ENCODE measurements at places on chromosomes 12 and 14. TPM values are rescaled to one million over a fixed set of nuclear protein-coding genes. Genes with fewer than 3 reads are reported as not detected.

The PTGR2 gene
- total RNA-seq: 4.3 TPM

The ZBTB42 gene
- total RNA-seq: 3.2 TPM

The GDF3 gene
- not detected for total RNA-seq

The ASPG gene
- total RNA-seq: 0.35 TPM

The SMIM41 gene
- 1.8 TPM for total RNA-seq

The MIPOL1 gene
- 16.8 TPM for total RNA-seq

The GUCY2C gene
- not detected for total RNA-seq

The TROAP gene
- 0.27 TPM for total RNA-seq

The PPFIA2 gene
- 23.0 TPM for total RNA-seq

DNA sequence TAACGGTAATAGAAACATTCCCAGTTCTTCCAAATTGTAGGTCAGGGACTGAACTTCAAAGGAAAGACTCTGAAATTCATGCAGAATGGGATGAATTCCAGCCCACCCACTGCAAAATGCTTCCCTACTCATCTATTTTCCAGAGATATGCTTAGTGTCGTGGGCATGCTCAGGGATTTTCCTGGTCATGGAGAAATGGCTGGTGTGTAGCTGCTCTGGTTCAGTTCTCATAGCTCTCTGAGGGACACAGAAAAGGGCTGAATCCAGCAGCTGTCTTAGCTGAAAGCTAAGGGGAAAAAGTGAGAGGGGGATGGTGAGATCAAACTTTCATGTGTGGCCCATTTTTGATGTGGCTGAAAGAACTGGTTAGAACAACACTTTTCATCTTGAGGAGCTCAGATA lies 72.9 kb upstream of the KRAS start:
- H3K27me3 ChIP-seq: no peaks in the 10 kb centered on the region
- H3K4me3 ChIP-seq: no peak overlapping the region

DNA sequence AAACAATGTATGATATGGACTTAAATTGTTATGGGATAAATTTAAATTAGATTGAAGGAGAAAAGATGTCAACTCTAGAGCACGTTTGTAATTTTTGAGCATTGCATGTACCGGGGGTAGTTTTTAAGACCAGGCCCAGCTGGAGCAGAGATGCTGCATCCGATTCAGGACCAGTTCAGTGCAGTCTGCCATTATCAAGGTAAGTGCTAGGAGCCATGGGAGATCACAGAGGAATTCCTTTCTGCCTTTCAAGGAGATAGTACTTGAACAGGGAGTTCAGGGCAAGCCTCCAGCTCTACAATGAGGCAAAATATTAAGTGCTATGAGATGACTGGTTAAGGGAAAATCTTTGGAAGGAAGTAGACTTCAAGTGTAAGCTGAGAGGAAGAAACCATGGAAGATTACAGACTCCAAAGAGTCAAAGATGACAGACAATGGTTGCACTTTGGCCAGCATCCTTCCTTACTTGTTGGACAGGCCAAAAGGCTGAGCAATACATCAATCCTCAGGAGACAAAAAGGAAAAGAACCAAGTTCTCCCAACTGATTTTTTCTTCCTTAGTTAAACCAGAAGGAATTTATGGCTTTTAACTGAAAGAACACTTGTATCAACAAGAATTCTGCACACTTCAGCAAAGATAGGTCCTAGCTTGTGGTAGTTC lies 113.2 kb upstream of the HIF1A start:
- H3K4me1 ChIP-seq: peaks cover 32% of the 10 kb centered on the region
- H3K27ac ChIP-seq: no peak overlapping the region
- no peaks in the 10 kb centered on the region for H3K27me3 ChIP-seq
- no peak for DNase-seq
- H3K36me3 ChIP-seq: no peaks in the 10 kb centered on the region

DNA sequence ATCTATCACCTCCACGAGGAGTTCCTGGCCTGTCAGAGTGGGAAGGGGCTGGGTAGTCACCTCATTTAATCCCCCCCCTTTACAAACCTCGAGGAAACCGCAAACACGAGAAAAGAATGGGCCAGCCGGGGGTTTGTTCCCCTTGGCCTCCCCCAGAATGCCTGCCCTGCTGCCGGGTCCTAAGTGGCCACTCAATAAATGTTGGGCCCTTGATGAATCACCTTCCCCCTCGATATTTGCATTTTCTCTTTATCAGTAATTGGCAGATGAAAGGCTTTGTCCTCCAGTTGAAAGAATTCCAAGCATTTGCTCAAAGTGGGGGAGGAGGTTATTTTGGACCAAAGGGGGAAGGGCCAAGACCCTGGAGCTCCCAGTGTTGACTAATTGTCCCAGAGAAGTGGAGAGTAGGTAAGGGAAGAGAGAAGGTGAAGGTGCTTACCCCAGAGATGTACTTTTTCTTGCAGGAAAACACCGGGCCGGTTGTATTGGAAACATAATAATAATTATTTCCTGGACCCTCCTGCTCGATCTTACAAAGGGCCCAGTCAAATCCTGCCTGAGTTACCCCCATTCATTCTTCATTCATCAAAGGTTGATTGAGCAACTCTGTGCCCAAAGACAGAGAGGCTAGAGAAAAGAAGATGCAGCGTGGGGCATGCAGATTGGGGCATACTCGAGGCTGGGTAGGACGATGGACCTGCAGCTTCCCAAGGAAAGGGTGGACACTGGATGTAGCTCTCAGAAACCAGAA lies 1.9 kb upstream of the KDM2B start:
- H3K36me3 ChIP-seq: no peaks in the 10 kb centered on the region
- peak overlapping the region; percentile 66 for H3K27ac ChIP-seq
- H3K4me1 ChIP-seq: peaks cover 47% of the 10 kb centered on the region
- no peaks in the 10 kb centered on the region for H3K27me3 ChIP-seq

- H3K27ac ChIP-seq: no peak overlapping the region
- H3K4me3 ChIP-seq: no peak overlapping the region
- H3K27me3 ChIP-seq: no peaks in the 10 kb centered on the region
- no peaks in the 10 kb centered on the region for H3K4me1 ChIP-seq
Observed at GRCh38 chr12:94157181-94157580, 8.8 kb downstream of the PLXNC1 start.

GRCh38 chr14:20614038-20614840 lies 23.1 kb upstream of the RNASE12 start:
- no peaks in the 10 kb centered on the region for H3K27me3 ChIP-seq
- no peaks in the 10 kb centered on the region for H3K36me3 ChIP-seq

DNA sequence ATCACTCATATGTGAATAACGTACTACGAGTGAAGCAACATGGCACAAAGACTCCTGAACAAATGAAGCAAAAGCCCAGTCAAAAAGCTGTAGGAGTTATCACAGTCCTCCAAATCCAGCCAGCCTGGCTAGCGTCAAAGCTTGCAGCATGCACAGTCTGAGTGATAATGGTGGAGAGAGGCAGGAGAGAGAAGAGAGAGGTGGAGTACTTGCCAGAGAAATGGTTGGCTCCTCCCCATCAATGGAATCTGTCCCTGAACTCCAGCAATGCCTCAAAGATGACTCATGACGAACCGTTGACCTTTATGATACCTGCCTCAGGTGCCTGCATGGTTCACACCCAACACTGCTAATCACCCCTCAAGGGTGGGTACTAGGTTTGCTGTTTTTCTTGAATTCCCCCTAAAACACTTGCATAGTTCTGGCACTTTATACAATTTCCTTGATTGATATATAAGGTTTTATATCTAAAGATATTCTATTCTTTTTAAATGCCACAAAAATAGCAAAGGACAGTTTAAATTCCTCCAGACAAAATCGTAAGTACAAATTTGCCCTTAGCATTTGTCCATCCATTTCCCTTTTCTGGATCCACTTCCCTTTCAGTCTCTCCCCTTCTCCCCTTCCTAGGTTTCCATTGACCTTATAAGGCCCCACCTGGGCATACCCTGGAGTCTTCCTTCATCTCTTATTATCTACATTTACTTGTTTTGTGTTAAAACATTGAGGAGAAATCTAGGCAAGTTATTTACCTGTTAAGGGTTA lies 10.2 kb downstream of the ARHGDIB start:
- no peaks in the 10 kb centered on the region for H3K27me3 ChIP-seq
- no peaks in the 10 kb centered on the region for H3K36me3 ChIP-seq
- no peak for DNase-seq

DNA sequence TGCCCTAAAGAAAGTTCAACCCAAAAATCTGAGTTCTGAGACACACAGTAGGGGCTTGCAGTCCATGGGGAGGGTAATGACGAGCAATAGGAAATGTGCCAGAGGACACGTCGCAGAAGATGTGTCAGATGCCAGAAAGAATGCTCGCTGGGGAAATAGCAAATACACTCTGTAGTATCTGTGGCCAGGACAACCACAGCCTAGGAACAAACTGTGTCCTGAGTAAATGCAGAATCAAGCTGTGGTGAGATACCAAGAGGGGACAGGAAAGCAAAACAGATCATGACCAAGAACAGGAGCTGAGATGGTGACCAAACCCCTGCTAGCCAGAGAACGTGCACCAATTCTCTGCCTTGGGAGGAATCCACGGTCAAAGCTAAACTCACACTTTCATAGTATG lies 9.1 kb downstream of the CRACR2A start:
- H3K4me1 ChIP-seq: no peaks in the 10 kb centered on the region
- DNase-seq: no peak
- no peak overlapping the region for H3K4me3 ChIP-seq
- no peaks in the 10 kb centered on the region for H3K36me3 ChIP-seq
- H3K27ac ChIP-seq: no peak overlapping the region
- no peaks in the 10 kb centered on the region for H3K27me3 ChIP-seq

GRCh38 chr12:89517720-89518119 lies 6.9 kb downstream of the GALNT4 start:
- no peaks in the 10 kb centered on the region for H3K36me3 ChIP-seq
- no peaks in the 10 kb centered on the region for H3K27me3 ChIP-seq

- no peak for DNase-seq
- H3K4me1 ChIP-seq: peaks cover 31% of the 10 kb centered on the region
Observed at GRCh38 chr12:123952037-123952436, 20.6 kb downstream of the CCDC92 start.

DNA sequence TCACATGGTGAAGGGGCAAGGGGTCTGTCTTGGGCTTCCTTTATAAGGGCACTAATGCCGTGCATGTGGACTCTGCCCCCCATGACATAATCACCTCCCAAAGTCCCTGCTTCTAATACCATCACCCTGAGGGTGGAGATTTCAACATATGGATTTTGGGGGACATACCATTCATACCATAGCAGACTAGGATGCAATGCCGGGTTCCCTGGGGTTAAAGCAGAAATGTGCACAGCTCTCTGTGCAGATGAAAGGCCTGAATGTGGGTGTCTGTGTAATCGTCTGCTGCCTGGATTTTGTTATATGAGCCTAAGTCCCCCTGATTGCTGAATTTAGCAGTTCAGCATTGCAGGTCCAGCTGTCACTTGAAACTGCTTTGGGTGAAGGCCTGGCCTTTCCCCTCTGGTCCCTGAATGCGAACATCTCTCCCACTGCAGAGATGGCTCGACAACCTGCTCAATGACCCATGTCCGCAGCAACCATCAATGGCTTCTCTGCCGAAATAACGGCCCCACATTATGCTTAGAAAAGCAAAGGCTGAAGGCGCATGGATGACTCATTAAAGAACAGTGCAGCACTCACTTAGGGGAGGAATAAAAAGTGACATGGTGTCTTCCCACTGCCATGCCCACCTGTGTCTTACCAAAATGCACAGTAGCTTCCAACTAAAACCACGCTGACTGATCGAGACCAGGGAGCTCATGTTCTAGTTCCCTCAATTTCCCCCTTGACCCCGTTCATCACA lies 286.3 kb downstream of the DPF3 start:
- no peaks in the 10 kb centered on the region for H3K4me1 ChIP-seq
- H3K27me3 ChIP-seq: no peaks in the 10 kb centered on the region
- DNase-seq: no peak

GRCh38 chr14:76759589-76759988 lies 1.7 kb upstream of the VASH1 start:
- H3K4me1 ChIP-seq: peaks cover 30% of the 10 kb centered on the region
- DNase-seq: no peak
- no peaks in the 10 kb centered on the region for H3K27me3 ChIP-seq
- no peaks in the 10 kb centered on the region for H3K36me3 ChIP-seq

DNA sequence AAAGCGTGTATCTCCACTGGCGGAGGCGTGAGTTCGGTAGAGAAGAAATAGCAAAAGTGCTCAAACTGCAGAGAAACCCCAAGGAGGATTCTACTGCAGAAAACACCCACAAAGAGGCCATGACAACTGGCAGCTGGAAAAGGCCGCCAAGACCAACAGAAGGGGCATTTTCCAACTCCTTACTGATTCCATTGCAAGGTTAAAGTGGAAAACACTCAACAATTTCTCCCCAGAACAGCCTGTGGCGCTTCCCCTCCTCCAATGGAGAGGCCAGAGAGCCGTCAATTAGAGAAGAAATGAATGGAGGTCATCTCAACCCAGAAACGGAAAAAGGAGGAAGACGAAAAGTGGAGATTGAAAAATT lies 618 bp upstream of the ANKRD52 start:
- no peak for DNase-seq
- H3K27ac ChIP-seq: peak overlapping the region; percentile 75
- no peaks in the 10 kb centered on the region for H3K27me3 ChIP-seq
- peaks cover 13% of the 10 kb centered on the region for H3K4me1 ChIP-seq

- peak within 1 kb of the TSS; percentile 81 for H3K4me3 ChIP-seq
- H3K27ac ChIP-seq: peak within 1 kb of the TSS; percentile 82
Observed at GRCh38 chr12:81077686-81078441, at the start of gene ACSS3. ACSS3 (plus strand) TSS chr12:81078079; CDS start chr12:81078121, 42 bp downstream.

- H3K27me3 ChIP-seq: no peaks in the 10 kb centered on the region
- H3K36me3 ChIP-seq: no peaks in the 10 kb centered on the region
- H3K4me1 ChIP-seq: peaks cover 2% of the 10 kb centered on the region
- H3K27ac ChIP-seq: no peak overlapping the region
- DNase-seq: no peak
- H3K4me3 ChIP-seq: no peak overlapping the region
Observed at GRCh38 chr12:19201661-19202060, 72.1 kb downstream of the PLEKHA5 start.

- peak overlapping the region; percentile 65 for H3K27ac ChIP-seq
- peaks cover 100% of the 10 kb centered on the region for H3K4me1 ChIP-seq
- no peak for DNase-seq
- H3K36me3 ChIP-seq: peaks cover 12% of the 10 kb centered on the region
- no peak overlapping the region for H3K4me3 ChIP-seq
- no peaks in the 10 kb centered on the region for H3K27me3 ChIP-seq
Observed at GRCh38 chr14:74583689-74584434, 28.2 kb downstream of the LTBP2 start.

DNA sequence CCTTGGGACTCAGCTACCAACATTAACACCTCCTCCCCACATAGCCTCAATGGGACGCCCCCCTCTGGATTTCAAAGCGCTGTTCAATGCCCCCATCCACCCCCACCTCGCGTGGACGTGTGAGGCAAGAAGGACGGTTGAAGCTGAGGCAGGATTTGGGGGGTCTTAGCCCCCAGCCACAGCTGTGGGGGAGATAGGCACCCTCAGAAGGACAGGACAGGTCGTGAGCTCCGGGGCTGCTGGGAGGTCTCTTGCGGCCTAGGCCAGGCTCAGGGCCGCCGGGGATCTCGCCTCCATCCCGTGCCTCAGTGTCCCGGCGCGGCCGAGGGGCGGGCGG lies 8.3 kb upstream of the SP7 start:
- DNase-seq: no peak
- peaks cover 4% of the 10 kb centered on the region for H3K4me1 ChIP-seq
- H3K27me3 ChIP-seq: no peaks in the 10 kb centered on the region
- peak overlapping the region; percentile 97 for H3K4me3 ChIP-seq

- H3K36me3 ChIP-seq: no peaks in the 10 kb centered on the region
- no peak overlapping the region for H3K27ac ChIP-seq
- DNase-seq: no peak
- H3K27me3 ChIP-seq: no peaks in the 10 kb centered on the region
- H3K4me3 ChIP-seq: no peak overlapping the region
Observed at GRCh38 chr12:116323406-116324386, 46.2 kb upstream of the MED13L start.

- H3K27ac ChIP-seq: no peak overlapping the region
- peaks cover 18% of the 10 kb centered on the region for H3K4me1 ChIP-seq
- DNase-seq: no peak
- H3K4me3 ChIP-seq: no peak overlapping the region
- H3K27me3 ChIP-seq: no peaks in the 10 kb centered on the region
- peaks cover 6% of the 10 kb centered on the region for H3K36me3 ChIP-seq
Observed at GRCh38 chr14:92737206-92737605, 11.2 kb downstream of the LGMN start.
